Osteoblast (primary cell): ENCODE measurements at places on chromosomes 1 and 21. TPM values are rescaled to one million over a fixed set of nuclear protein-coding genes. Genes with fewer than 3 reads are reported as not detected.

REG4 gene
- total RNA-seq, result not detected in 2 replicates

DNA sequence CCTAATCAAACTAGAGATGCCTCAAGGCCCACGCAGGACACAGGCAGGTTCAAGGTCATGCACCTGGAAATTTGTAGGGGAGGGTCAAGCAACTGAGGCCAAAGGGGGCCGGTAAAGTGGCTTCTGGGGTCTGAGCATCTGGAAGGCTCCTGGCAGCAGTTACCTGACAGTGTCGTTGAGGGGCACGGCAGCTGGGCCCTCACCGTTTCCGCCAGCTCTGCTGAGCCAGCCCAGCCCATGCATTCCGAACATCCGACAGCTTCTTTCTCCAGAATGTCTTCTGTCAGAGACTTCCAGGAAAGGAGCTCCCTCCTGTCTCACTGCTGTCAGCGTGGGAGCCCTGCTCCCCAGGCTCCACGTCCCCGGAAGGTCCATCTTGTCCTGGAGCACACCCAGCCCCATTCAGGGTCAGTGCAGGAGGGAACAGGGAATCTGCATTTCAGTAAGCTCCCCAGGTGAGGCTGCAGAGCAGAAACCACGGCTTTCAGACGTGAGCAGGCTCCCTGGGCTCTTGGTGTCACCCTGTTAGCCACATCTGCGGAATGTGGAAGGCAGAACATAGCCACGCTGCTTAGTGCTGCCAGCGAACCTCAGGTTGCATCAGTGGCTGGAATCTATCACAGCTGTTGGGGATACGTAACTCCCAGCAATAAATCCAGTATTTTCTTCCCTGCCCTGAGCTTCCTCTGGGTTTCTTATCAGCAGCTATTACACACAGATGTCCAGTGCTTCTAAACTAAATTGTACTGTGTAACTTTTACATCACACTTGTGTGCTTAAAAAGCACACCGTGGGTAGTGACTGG, 36.3 kb upstream of the FAM3B start:
- H3K27me3 ChIP-seq, result peaks cover 15% of the 10 kb centered on the region
- H3K4me1 ChIP-seq, result no peaks in the 10 kb centered on the region
- no peak for DNase-seq
- peaks cover 5% of the 10 kb centered on the region for H3K36me3 ChIP-seq

PARK7 gene
- 158 and 168 TPM in 2 replicates for total RNA-seq

DNA sequence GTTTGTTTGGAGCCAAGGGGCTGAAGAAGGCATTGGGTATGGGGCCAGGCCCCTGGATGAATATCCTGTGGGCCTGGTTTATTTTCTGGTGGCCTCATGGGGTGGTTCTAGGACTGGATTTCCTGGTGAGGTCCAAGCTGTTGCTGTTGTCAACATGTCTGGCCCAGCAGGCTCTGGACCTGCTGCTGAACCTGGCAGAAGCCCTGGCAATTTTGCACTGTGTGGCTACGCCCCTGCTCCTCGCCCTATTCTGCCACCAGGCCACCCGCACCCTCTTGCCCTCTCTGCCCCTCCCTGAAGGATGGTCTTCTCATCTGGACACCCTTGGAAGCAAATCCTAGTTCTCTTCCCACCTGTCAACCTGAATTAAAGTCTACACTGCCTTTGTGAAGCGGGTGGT, 1.4 kb downstream of the ACKR1 start:
- no peaks in the 10 kb centered on the region for H3K36me3 ChIP-seq
- DNase-seq, result no peak
- no peak overlapping the region for H3K4me3 ChIP-seq
- no peaks in the 10 kb centered on the region for H3K4me1 ChIP-seq
- peaks cover 22% of the 10 kb centered on the region for H3K27me3 ChIP-seq

PTGER3 gene
- not detected in 2 replicates for total RNA-seq
